NCI-H748 treated with DMSO at 0.1 percent for 48 hours (cell line): ENCODE measurements at places on chromosomes 1 and 21.

- peak; percentile 33 for DNase-seq
Measured at GRCh38 chr1:149848340-149849110, 50.8 kb upstream of the BOLA1 start.

DNA sequence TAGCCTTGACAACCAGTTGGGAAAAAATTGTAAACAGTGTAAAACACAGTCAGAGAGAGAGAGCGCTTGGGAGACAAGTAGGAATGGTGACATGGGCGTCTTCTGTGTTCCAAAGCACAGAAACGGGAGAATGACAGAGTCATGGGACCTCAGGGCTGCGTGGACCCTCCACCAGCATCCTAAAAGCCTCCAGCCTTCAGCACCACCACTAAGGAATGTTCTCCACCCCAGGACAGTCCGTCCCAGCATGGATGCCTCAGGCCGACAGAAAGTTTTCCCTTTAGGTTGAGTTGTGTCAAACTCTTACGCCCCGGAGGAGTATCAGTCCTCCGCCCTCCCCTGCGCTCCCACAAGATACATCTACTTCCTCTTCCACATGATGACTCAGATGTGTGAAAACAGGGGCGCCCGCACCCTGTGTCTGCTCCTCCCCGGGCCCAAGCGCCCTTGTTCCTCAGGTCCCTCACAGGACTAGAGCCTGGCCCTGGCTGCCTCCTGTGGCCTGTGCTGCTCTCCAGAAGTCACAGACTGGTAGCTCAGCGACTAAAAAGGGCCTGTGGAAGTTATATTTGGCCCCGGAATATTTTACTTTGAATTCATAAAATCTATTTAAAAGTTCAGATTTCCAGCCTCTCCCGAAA, 63.9 kb upstream of the EFHD2 start:
- no peak for DNase-seq

- DNase-seq = no peak
Measured at GRCh38 chr1:4557949-4558348, 96.5 kb upstream of the AJAP1 start.

- DNase-seq = no peak
Measured at GRCh38 chr1:70038025-70038424, 167.4 kb downstream of the LRRC40 start.

GRCh38 chr1:169193191-169193850, 86.8 kb downstream of the ATP1B1 start:
- DNase-seq = no peak

- no peak for DNase-seq
Measured at GRCh38 chr1:41018018-41018410, 3.5 kb downstream of the SLFNL1 start.

- no peak for DNase-seq
Measured at GRCh38 chr1:20987831-20988825, 188.6 kb downstream of the EIF4G3 start.

DNA sequence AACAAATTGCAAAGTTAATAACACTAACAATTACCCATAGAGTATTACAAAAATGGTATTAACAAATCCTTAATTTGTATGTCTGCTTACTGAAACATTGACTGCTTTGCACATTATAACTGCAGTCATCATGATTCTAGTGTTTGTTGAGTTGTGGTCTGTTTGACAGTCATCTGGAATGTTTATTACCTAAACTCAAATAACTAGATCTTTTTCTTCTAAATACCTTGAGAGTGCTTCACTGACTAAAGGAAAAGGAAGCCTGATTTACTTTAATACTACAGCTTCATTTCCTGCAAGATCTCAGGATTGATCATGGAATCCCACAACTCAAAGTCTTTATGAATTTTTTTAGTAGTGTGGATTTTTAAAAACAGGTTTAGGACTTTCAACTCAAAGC, 70.0 kb downstream of the HMCN1 start:
- no peak for DNase-seq

DNA sequence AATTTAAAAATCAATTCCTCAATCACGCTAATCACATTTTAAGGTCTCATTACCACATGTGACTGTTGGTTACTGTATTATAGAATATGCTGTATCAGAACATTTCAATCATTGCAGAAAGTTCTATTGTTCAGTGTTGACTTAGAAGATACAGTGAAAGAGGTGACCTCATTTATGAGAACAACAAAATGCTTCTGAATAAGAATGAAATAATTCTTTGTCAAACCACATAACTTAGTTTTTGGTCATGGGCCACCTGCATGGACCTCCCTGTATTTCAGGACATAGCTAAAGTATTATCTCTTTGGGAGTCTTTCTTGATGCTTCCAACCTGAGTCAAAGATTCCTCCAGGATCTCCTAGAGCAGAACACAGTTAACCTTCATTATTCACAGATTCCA, 22.3 kb downstream of the MFSD2A start:
- peak; percentile 83 for DNase-seq

- DNase-seq = no peak
Measured at GRCh38 chr1:220031287-220031686, 15.0 kb downstream of the EPRS1 start.

GRCh38 chr1:85376356-85376755, 88.6 kb downstream of the DDAH1 start:
- DNase-seq = no peak

- no peak for DNase-seq
Measured at GRCh38 chr1:60963167-60963940, 119.0 kb upstream of the NFIA start.

DNA sequence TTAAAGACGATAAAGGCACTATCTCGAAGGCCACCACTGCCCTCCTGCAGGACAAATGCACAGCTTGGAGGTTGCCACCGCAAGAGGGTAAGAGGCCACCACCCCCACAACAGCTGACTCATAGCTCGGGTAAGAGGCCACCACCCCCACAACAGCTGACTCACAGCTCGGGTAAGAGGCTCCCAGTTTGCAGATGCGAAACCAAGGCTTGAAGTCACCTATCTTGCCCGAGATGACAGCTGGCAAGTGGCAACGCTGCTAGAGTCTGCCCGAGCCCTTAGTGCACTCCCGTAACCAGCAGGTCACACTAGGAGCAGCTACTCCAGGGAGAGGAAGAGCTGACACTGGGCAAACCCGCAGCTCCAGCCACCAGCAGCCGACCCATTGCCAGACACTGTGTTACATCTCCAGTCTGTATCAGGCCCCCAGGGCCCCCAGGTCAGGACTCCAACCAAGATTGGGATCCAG, 17.1 kb upstream of the SPSB1 start:
- DNase-seq = no peak

- no peak for DNase-seq
Measured at GRCh38 chr21:46182548-46183336, 1.5 kb downstream of the SPATC1L start.

DNA sequence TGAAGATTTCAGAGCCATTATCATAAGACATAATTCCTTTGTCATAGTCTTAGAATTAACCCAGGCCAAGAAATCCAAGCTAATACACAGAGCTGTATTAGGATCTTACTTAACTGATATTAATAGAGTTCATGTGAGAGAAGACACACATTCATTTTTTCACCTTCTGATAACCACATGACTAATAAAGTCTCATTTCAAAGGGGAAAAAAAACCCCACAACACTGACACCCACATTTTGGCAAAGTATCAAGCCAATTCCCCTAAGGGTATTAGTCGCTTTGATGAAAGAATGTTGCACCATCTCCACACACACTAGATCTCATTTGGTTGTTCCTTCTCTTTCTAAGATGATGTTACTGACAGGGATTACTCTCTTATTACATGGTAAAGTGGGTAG, 344.4 kb upstream of the ESRRG start:
- DNase-seq = no peak

DNA sequence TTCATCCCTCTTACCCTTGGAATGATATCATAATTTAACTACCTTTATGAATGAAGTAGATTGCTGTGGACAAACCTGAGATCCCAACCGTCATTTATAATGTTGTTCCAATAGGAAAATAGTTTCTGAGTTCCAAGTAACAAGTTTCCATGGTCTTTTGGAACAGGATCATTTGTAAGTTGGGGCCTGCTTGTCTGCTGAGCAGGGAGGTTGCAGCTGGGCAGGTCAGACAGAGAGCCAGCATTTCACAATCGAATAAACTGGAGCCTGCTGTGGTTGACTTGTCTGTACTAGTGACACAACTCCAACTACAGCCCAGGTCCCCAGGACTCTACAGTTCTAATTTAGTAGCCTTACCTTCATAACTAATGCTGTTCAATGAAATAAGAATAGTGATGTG, 18.6 kb upstream of the RALGPS2 start:
- DNase-seq = no peak

- no peak for DNase-seq
Measured at GRCh38 chr1:221294242-221294641, 415.0 kb downstream of the HLX start.

GRCh38 chr1:6832531-6833188, 47.4 kb downstream of the CAMTA1 start:
- DNase-seq = no peak

DNA sequence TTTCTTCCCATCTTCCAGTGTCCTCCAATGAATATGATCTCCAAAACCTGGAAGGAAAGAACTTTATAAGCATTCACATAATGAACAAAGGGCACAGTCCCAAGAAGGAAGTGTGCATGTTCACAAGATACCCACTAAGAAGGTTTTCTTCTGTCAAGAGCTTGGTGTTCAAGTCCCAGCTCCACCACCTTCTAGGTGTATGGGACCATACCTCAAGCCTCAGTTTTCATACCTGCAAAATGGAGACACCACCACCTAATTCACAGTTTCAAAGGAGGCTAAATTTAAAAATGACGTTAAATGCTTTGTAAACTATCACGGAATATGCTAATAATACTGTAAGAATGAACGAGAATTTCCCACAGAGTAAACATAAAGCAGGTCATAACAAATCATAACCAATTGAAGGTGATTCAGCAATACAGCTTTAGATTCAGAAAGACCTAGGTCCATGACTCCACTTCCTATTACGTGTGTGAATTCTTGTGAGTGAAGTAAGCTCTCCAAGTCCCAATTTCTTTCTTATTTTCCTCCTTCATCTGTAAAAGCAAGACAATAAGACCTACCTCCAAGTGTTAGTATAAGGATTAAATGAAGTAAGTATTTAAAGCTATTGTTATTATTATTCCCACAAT, 8.1 kb upstream of the KTI12 start:
- no peak for DNase-seq

GRCh38 chr1:219058891-219059820, 114.5 kb upstream of the LYPLAL1 start:
- DNase-seq = no peak

DNA sequence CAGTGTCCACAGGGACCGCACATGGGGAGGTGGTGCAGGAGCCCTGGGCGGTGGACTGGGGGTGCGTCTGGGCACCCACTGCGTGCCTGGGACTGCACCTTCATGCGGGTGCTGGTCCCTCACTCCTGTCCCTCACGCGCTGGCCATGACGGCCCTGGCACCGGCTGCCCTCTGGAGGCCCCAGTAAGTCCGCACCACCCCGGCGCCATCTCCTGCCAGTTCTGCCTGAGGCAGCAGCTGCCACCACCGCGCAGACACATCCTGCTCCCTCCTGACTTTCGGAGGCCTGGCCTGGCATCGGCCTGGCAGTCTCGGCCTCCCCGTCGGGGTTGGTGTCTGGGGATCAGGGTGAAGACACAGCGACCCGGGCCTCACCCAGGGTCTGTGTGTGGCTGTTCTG, 64.8 kb downstream of the MORN1 start:
- no peak for DNase-seq

DNA sequence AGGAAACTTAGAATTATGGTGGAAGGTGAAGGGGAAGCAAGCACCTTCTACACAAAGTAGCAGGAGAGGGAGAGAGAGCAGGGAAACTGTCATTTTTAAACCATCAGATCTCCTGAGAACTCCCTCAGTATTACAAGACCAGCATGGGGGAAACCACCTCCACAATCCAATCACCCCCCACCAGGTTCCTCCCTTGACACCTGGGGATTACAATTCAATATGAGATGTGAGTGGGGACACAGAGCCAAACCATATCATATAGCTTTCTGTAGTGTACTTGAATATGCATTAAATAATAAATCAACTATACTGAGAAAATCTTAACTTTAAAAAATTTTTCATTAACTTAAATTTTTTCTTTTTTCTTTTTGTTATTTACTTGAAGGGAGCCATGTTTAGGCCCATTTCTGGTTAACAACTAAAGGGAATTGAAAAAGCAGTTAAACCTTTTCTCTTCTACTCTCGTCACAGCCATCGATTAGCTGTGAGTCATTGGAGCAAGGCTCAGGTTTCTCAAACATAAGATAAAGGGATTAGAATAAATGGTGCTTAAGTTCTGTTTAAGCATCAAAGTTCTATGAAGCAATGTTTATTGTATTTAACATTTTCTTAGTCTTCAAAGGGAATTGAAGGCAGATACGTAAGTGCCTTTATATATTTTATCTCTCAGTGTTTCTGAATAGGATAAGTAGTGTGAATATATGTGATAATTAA, 72.2 kb upstream of the DPT start:
- no peak for DNase-seq

DNA sequence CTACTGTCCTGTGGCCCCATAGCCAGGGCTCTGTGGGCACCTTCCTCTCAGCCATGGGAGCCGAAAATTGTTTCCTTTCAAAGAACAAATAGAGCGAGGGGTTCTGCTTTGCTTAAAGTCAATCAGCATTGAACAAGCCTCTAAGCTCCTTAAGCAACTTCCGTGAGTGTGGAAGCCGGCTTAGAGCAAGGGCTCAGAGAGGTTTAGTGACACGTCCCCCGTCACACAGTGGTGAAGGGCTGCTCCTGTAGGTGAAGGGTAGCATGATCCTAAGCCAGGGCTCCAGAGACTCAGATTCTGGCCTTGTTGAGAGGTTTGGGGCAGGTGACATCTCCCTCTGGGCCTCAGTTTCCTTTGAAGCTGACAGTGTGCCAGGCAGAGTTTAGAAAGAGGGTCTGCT, 94.0 kb upstream of the WNT4 start:
- no peak for DNase-seq

DNA sequence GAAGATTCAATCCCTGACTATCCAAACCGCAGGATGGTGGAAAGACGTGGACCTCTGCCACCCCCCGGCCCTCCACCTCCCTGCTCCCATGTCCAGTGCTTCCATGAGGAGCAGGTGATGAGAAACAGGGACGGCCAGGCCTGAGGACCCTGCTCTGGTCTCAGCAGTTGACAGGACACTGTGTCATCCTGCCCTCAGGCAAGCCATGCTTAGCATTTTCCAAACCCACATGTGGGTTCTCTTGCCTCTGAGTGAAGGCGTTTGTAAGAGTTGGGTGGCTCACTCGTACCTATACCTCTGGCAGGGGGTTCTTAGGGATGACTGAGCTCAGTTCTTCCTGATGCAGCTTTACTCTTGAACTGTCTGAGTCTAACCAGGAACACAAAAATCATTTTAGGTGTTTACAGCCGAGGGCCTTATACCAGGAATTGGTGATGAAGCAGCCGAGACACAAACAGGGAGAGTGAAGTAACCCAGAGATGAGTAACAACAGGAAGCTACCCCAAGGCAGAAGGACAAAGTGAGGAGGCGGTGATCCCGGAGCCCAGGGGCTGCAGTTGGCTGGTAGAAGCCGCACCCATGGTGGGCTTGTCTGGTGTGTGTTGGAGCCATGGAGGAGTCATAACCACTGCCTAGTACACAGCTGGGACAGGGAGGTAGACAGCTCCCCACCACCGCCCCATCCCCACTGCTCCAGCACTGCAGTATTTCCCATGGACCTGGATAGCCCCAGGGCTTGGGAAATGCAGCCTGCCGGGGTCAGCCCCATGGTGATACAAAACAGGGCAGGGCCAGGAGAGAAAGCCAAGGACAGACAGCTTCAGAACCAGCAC, 21.4 kb downstream of the MYBPH start:
- no peak for DNase-seq
